ENCODE measurements at places on chromosomes 2 and 18. TPM values are rescaled to one million over a fixed set of nuclear protein-coding genes. Genes with fewer than 3 reads are reported as not detected.

DNA sequence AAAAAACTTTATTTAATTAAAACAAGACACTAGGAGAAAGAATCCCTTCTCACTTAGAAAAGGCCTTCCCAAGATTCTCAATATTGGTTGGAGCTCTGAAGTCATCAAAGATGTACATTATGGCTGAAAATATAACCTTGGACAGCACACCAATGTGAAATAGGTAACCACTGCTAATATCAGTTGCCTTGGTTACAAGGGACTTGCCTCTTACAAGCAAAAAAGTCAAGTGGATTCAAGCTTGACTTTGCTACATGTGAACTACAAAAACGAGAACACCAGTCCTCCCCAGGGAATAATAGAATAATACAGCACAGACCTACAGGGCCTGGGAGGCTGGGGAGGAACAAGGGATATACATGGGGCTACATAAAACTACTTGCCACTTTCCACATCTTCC is 46.1 kb downstream of the NABP1 start:
- no peak for DNase-seq

- no peak for DNase-seq
Measured at GRCh38 chr18:76850112-76850511, 27.8 kb downstream of the ZNF236 start.

MC2R gene
- total RNA-seq: not detected

DNA sequence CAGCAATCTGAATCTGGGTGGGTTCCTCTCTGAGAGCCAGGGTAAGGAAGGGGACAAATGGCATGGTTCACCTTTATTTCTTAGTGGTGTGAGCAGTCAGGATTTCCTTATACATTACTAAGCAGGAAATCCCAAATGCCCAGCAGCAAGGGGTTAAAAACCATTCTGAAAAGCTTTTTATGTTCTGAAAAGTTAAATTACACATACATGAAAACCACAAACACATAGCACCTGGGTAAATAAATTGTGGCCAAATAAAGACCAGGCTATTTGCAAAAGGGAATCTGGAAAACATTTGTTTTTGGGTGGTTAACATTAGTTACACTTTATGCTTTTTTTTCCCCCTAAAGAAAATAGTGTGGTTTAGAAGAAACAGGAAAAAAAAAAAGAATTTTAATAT is 156.1 kb downstream of the AGPS start:
- no peak for DNase-seq

CCDC74B gene
- 4.5 TPM for total RNA-seq

DES gene
- 74.2 TPM for total RNA-seq

ICOS gene
- 0.85 TPM for total RNA-seq

GRCh38 chr18:2641638-2642037 is 13.9 kb upstream of the SMCHD1 start:
- no peak for DNase-seq

DCC gene
- 3.9 TPM for total RNA-seq

DNA sequence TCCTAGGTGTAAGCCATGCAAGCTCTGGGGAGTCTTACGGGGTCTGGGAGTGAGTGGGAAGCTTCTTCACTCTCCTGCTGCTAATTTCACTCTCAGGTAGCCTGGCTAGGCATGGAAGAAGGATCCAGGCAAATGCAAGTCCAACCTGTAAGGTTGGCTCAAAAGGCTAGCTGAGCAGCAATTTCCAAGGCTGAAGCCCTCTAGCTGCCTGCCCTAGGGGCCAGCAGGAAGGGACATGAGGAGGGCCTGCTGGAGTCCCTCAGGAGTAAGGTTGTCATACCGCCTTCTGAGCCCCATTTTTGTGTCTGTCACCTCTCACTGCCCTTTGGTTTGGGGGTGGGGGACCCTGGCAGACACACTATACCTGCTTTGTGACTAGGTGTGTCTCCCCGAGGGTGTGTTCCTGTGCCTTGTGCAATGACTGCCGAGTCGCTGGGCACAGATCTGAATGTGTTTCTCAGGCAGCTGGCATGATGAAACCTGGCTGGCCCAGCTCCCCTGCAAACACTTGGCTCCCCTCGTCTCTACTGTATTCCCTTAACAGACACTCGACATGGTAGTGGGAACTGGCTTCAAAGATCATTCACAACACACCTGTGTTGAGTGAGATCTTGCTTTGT is 123.9 kb upstream of the FAM136A start:
- DNase-seq: no peak

DNA sequence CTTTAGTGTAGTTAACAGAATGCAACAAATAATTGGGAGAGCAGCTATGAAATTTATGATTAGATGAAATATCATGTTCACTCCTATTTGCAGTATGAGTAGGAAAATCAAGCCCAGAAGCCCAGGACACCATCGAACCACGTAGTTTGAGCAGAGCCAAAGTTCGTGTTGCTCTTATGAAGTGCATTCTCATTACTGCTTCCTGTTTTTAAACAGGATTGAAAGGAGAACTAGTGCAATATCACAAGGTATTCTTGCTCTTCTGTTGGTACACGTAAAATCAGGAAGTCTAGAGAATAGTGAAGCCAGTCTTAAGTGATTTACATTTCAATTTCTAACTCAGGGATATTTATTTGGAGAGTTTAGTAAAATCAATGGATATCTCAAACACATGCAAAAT is 21.1 kb downstream of the ARHGAP15 start:
- DNase-seq: no peak

ST8SIA3 gene
- not detected for total RNA-seq

- no peak for DNase-seq
Measured at GRCh38 chr2:75528221-75528977, 32.3 kb downstream of the EVA1A start.

MAL gene
- 477 TPM for total RNA-seq

CD28 gene
- 4.7 TPM for total RNA-seq

- DNase-seq: no peak
Measured at GRCh38 chr18:35974181-35974580, 1.7 kb downstream of the RMP24 start.

- no peak for DNase-seq
Measured at GRCh38 chr2:189298481-189298880, 118.9 kb upstream of the COL5A2 start.

DNA sequence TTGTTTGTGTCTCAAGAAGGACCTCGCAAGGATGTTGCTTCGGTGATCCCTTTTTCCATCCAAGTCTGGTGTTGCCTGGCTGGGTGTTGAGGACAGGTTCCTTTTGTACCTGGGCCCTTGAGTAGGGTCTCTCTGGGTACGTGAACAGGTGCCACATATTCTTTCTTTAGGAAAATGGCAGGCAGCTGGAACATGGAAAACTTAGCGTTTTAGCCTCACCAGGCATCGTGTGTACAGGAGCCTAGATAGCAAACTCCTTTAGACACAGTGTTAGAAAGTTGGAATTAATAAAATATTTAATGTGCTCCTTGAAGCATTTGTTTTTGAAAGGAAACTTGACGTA is 54.3 kb upstream of the RBM44 start:
- DNase-seq: no peak

INHA gene
- total RNA-seq: 1.2 TPM

ABCG8 gene
- total RNA-seq: 0.13 TPM

- DNase-seq: no peak
Measured at GRCh38 chr2:54428108-54428831, 27.9 kb upstream of the SPTBN1 start.

SLC23A3 gene
- 2.8 TPM for total RNA-seq

DNA sequence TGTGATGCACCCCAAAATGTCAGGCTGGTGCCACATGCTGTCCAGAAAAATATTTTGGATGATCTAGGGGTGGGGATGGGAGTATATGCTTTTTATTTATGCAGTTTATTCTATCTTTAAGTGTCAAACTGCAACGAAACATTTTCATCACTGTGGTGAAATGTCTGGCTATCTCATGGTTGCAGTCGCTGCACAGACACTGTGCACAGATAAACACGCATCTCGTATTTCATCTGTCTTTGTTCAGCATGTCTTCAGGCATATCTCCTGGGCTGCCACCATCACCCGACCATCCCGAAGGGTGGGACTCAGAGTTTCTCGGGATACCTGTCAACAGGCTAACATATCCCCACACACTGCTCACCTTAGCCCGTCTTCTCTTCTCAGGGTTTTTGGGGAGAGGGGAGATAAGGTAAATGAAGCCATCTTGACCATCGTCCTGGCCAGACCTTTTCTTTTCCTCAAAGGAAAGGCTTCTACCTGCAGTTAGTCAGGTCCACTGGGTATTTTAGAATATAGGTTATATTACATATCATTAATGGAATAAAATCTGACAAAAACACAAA is 80.7 kb upstream of the NABP1 start:
- DNase-seq: peak; percentile 10

SLC25A12 gene
- total RNA-seq: 24.8 TPM

DNA sequence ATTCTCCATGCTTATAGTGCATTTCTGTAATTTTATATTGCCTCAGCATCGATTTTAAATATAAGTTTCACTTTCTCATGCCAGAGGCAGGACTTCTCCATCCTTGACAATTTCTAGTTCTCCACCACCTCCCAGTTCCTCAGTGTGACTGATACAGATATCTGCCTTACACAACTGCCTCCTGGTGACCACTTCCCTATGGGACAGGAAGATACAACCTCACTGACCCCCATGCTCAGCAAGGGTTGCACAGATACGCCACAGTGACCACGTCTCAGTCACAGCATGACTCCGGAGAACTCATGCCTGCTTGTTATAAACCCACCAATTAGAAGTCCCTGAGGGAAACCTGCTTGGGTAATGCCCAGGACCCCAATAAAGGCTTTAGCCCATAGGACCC is 284.0 kb upstream of the MC4R start:
- DNase-seq: no peak

DNA sequence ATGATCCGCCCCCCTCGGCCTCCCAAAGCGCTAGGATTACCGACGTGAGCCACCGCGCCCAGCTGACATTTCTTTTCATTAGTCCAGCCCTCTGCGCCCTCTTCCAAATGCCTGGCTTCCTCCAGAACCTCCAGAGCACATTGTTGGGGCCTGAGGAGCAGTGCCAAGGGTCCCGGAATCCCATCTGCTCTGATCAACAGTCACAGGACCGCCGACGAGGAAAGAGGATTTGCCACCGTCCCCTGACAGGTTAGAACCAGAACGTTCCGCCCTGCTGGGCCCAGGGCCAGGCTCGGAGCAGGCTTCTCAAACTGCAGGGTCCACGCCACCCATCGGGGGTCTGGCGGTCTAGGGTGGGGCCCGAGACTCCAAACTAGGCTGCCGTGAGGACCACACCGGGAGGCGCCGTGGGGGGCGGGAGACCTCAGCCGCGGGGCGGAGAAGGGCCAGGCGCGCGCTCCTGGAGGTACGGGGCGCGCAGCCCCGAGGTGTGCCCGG is 36.9 kb upstream of the ITM2C start:
- DNase-seq: no peak

CRYGC gene
- total RNA-seq: not detected

- no peak for DNase-seq
Measured at GRCh38 chr2:60739156-60739555, 16.9 kb upstream of the PAPOLG start.

FSHR gene
- total RNA-seq: 0.54 TPM

- DNase-seq: no peak
Measured at GRCh38 chr18:55838841-55839240, 250.8 kb upstream of the TCF4 start.

GRCh38 chr18:24198461-24198860 is 59.6 kb downstream of the CABYR start:
- no peak for DNase-seq

VIT gene
- total RNA-seq: not detected

DNA sequence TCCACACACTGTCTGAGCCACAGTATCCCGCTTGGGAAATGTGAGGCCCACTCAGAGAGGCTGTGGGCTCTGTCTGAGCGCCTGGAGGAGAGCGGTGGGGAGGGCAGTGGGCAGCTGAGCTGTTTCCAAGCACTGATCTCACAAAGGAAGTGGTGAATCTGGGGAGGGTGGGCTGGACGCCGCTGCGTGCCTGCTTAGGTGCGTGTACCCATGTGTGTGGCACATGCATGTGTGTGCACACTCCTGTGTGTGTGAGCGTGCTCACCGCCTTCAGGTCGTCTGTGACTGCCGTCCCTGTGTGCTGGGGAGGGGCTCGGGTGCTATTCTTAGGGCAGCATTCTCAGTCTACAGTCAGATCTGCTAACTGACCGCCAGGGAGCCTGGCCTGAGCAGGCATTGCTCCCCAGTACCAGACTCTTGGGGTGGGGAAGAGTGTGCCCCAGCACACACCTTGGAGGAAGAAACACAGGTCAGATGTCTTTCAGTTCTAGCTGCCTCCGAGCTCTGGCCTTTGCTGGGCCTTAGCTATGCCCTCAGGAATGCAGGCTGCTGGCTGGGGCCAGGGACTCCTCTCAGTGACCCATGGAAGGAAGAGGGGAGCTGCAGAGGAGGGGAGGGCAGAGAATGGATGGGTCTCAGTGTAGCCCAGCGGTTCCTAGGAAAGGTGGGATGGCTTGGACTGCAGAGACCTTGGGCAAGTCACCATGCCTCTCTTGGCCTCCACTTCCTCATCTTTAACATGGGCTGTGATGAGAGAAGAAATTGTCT is 31.4 kb downstream of the KCNIP3 start:
- DNase-seq: peak; percentile 73

CLHC1 gene
- 14.0 TPM for total RNA-seq

CRYGD gene
- total RNA-seq: not detected

UGT1A4 gene
- 1.1 TPM for total RNA-seq

ACTG2 gene
- 13.7 TPM for total RNA-seq

DNA sequence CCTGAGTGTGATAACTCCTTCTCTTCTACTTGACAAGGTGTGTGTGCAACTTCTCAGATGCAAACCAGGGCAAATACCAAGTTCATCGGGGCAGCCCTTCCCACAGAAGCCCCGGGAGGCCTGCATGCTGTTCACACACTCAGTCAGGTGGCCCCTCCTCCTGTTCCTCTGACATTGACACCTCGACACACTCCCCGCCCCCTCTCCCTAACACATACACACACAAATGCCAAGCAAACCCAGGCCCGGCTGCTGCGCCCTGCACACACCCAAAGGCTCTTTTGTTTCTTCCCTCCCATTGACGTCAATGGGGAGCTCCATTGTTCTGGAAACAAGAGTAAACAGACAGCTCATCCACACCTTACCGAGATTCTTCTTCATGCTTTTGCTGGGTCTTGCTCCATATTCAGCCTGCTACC is 1.7 kb upstream of the PER2 start:
- peak; percentile 81 for DNase-seq

D2HGDH gene
- total RNA-seq: 37.0 TPM
